ENCODE measurements at places on chromosomes 3 and 15. TPM values are rescaled to one million over a fixed set of nuclear protein-coding genes. Genes with fewer than 3 reads are reported as not detected.
A peak's percentile ranks its signal among the peaks of the same experiment; 100 is the strongest.

The THOC7 gene
- total RNA-seq: 74.0 TPM

The ADGRG7 gene
- total RNA-seq: not detected

The GPR62 gene
- 0.19 TPM for total RNA-seq

The MCF2L2 gene
- 13.7 TPM for total RNA-seq

DNA sequence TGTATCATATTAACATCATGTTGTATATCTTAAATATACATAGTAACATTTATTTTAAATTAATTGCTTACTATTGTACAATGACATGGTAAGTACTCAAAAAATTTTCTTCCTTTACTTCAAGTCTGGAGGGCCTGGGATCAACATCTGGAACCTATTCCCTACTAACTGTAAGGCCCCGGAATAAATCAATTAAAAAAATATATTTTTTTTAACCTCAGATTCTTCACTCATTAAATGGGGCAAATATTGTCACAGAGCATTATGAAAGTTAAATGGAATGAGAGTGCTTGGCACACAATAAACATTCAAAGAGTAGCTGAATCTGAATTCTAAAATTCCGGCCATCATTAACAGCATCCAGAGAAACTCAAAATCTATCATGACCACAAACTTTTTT is 16.5 kb downstream of the GSK3B start:
- no peak for DNase-seq
- H3K4me3 ChIP-seq: no peak overlapping the region
- H3K27ac ChIP-seq: no peak overlapping the region
- H3K27me3 ChIP-seq: no peaks in the 10 kb centered on the region
- H3K36me3 ChIP-seq: no peaks in the 10 kb centered on the region

- no peaks in the 10 kb centered on the region for H3K27me3 ChIP-seq
- H3K4me1 ChIP-seq: peaks cover 5% of the 10 kb centered on the region
- no peak for DNase-seq
- no peaks in the 10 kb centered on the region for H3K36me3 ChIP-seq
- no peak overlapping the region for H3K27ac ChIP-seq
- no peak overlapping the region for H3K4me3 ChIP-seq
These were observed 90.0 kb upstream of the ANKRD34C start for GRCh38 chr15:79192462-79193036.

DNA sequence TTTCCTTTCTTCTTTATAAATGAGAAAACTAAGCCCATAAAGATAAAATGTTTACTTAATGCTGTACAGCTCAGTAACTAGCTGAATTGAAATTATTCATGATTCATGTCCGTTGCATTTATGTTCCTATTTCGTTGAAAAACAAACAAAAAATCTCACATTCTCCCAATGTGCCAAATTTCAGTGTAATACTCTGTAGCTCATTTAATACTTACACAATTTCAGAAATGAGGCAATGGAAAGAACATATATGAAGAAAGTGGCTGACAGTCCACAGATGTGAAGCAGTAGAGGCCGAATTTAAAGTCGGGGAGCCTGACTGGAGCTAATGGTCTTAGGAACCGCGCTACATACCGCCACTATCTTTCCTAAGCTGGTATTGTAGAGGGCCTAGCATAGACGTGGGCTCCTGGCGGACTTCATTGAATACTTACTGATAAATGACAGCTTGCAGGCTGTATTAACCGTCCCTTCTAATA is 651 bp downstream of the PLSCR2 start:
- peak overlapping the region; percentile 65 for H3K4me3 ChIP-seq
- H3K27me3 ChIP-seq: no peaks in the 10 kb centered on the region
- no peaks in the 10 kb centered on the region for H3K36me3 ChIP-seq
- no peak overlapping the region for H3K27ac ChIP-seq
- no peak for DNase-seq
- H3K4me1 ChIP-seq: no peaks in the 10 kb centered on the region

DNA sequence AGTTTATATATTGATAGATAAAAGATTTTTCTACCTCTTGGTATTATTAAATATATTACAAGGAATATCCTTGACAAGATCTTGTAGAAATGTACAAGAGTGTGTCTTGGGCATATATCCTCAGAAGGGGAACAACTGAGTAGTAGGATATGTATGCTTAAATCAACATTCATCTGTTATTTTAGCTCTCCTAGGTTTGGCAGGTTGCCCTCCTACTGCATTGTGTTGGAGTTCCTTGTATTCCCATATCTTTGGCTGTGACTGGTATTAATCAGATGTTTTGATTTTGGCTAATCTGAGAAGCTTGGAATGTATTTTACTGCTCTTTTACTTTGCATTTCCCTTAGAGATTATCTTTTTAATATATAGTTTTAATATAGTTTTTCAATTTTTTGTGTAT is 4.6 kb downstream of the MYRIP start:
- DNase-seq: no peak
- no peak overlapping the region for H3K4me3 ChIP-seq
- no peaks in the 10 kb centered on the region for H3K36me3 ChIP-seq
- no peak overlapping the region for H3K27ac ChIP-seq
- peaks cover 8% of the 10 kb centered on the region for H3K27me3 ChIP-seq
- H3K4me1 ChIP-seq: peaks cover 1% of the 10 kb centered on the region

GRCh38 chr15:79099692-79100091 is 9.1 kb upstream of the RASGRF1 start:
- H3K4me3 ChIP-seq: no peak overlapping the region
- H3K27ac ChIP-seq: no peak overlapping the region
- H3K36me3 ChIP-seq: no peaks in the 10 kb centered on the region
- H3K27me3 ChIP-seq: peaks cover 10% of the 10 kb centered on the region

DNA sequence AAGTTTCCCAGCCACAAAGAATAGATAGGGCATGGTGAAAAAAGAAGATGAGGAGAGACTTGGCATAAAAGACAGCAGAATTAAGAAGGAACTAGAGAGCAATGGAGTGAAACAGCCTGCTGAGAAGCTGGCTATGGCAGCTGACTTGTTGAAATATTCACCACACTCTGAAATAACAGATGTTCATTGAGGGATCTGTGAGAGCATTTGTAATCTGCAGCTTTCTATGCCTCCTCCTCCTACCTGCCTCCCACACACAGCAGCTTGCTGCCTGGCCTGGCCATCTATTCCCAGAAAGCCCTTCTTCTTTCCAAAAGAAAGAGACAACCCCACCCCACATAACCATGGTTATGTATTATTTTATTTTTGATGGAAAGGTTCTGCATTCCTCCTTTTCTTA is 303.9 kb downstream of the GAP43 start:
- H3K4me3 ChIP-seq: no peak overlapping the region
- DNase-seq: no peak
- H3K4me1 ChIP-seq: peaks cover 5% of the 10 kb centered on the region
- H3K27ac ChIP-seq: no peak overlapping the region
- H3K27me3 ChIP-seq: no peaks in the 10 kb centered on the region

GRCh38 chr3:175346573-175347356 is 487.6 kb downstream of the NAALADL2 start:
- no peaks in the 10 kb centered on the region for H3K36me3 ChIP-seq
- no peak for DNase-seq
- no peak overlapping the region for H3K4me3 ChIP-seq
- no peak overlapping the region for H3K27ac ChIP-seq
- no peaks in the 10 kb centered on the region for H3K4me1 ChIP-seq
- no peaks in the 10 kb centered on the region for H3K27me3 ChIP-seq

DNA sequence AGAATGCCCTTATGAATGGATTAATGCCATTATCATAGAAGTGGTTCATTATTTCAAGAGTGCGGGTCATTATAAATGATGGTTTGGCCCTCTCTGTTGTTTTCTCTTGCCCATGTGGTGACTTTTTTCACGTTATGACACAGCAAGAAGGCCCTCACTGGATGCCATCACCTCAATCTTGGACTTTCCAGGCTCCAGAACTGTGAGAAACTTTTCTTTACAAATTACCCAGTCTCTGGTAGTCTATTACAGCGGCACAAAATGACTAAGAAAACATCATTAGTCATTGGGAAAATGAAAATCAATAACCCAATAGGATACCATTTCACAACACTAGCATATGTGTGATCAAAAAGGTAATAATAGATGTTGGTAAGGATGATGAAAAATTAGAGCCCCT is 119.0 kb upstream of the LPP start:
- no peaks in the 10 kb centered on the region for H3K4me1 ChIP-seq
- H3K27me3 ChIP-seq: no peaks in the 10 kb centered on the region
- H3K27ac ChIP-seq: no peak overlapping the region
- H3K4me3 ChIP-seq: no peak overlapping the region
- no peaks in the 10 kb centered on the region for H3K36me3 ChIP-seq
- no peak for DNase-seq

DNA sequence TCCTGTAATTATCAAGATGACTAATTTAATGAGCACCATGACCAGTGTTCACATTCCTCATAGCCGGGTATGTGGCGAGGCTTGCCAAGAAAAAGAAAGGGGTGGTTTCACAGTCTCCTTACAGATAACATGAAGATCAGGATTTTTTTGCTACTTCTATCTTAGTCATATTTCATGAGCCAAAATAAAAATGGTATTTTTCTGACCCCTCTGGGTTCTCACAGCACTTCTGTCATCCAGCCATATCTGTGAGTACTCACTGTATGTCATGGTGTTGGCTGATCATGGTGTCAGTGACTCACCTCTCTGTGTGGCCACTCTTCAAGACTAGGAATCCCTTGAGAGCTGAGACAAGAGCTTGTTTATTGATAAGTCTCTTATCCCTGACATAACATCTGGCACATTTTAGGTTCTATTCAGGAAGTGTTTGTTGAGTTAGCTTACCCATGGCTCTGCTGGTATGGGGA is 130.5 kb upstream of the LMCD1 start:
- H3K4me3 ChIP-seq: no peak overlapping the region
- no peak for DNase-seq
- no peaks in the 10 kb centered on the region for H3K4me1 ChIP-seq
- H3K27me3 ChIP-seq: no peaks in the 10 kb centered on the region

- H3K27me3 ChIP-seq: no peaks in the 10 kb centered on the region
- no peak overlapping the region for H3K27ac ChIP-seq
- H3K4me3 ChIP-seq: no peak overlapping the region
- DNase-seq: no peak
- no peaks in the 10 kb centered on the region for H3K36me3 ChIP-seq
These were observed 631.4 kb upstream of the MDFIC2 start for GRCh38 chr3:70943886-70944285.

GRCh38 chr15:28955993-28956421 is 70.2 kb downstream of the APBA2 start:
- no peak overlapping the region for H3K27ac ChIP-seq
- H3K36me3 ChIP-seq: no peaks in the 10 kb centered on the region
- peak; percentile 40 for DNase-seq
- no peaks in the 10 kb centered on the region for H3K27me3 ChIP-seq

DNA sequence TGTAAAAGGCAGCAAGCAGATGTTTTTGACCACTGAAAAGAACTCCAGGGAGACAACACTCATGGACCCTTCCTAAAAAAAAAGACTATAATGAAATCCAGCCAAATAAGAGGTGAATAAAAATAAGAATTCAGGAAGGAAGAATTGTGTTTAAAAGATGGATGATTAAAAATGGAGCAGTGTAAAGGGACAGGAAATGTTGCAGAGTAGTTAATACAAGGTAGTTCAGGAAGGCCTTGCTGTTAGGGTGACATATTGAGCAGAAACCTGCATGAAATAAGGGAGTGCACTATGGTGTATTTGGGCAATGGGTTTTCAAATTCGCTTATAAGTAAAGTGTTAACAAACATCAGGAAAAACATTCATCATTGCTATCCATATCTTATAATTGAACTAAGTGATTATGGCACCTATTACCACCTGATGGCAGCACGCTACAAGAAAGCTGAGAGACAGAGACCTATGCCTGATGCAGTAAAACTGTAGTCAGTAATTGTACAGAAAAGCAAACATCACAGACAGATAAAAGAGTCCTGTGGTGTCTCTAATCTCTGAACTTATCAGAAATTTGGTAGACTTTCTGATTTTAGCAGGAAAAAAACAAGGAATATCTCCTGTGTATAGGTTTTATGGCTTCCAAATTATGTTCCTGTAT is 5.8 kb upstream of the DBR1 start:
- no peak overlapping the region for H3K27ac ChIP-seq
- H3K27me3 ChIP-seq: no peaks in the 10 kb centered on the region
- DNase-seq: no peak

GRCh38 chr3:110343945-110344344 is 727.7 kb upstream of the NECTIN3 start:
- no peaks in the 10 kb centered on the region for H3K36me3 ChIP-seq

GRCh38 chr3:17116007-17116600 is 231.3 kb downstream of the PLCL2 start:
- no peaks in the 10 kb centered on the region for H3K27me3 ChIP-seq
- no peak for DNase-seq
- H3K4me3 ChIP-seq: no peak overlapping the region
- no peaks in the 10 kb centered on the region for H3K36me3 ChIP-seq
- H3K4me1 ChIP-seq: no peaks in the 10 kb centered on the region
- H3K27ac ChIP-seq: no peak overlapping the region

GRCh38 chr3:113758389-113759024 is 11.7 kb downstream of the ATP6V1A start:
- DNase-seq: no peak
- no peak overlapping the region for H3K4me3 ChIP-seq
- no peaks in the 10 kb centered on the region for H3K4me1 ChIP-seq
- H3K27ac ChIP-seq: no peak overlapping the region
- no peaks in the 10 kb centered on the region for H3K27me3 ChIP-seq
- H3K36me3 ChIP-seq: peaks cover 2% of the 10 kb centered on the region

Data from H1 (cell line).